ENCODE measurements at places on chromosomes 11 and 22.

DNA sequence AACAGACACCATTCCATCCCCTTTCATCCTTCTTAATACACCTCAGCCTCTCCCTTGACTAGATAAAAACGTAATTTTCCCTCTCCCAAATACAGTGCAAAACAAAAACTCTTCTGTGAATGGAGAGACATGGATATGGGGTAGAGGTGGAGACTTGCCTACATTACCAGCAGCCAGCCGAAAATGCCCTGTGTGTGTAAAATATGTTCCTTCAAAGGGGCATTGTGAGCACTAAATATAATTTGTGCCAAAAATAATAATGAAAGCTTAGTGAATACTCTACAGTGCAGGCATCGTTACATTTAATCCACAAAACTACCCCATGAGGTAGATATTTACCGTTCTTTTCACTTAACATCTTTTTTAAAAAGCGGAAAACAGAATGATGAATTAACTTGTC, 1.0 kb upstream of the TRIM44 start:
- no peak for DNase-seq

DNA sequence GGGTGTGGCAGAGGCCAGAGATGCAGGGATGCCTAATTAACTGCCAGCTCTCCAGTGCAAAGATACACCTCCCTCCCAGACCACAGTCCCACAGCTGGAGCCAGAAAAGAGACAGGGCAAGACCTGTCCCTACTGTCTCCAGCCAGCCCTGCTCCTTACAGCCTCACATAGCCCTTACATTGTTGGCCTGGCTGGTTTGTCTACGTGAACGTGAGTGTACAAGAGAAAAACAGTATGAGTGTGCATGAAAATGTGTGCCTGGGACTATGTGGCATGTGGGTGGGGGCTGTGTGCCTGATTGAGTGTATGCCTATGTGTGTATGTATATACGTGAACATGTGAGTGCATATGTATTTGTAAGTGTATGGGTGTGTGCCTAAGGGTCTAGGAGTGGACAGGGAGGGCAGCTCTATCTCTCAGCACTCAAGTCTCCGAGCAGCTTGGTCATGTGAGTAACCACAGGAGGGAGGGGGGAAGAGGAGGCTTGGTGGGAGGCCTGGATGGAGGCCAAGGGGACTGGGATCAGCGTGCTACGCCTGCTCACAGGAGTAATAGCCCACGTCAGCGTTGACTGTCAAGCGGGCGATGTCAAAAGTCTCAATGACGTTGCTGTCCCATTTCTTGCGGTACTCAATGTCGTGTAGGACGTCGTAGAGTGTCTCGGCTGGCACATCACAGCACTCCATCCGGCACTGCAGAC, 6.6 kb upstream of the ARAP1 start:
- DNase-seq = peak; percentile 17

- no peak for DNase-seq
Observed at GRCh38 chr11:81072273-81072672, 1631.4 kb upstream of the TENM4 start.

DNA sequence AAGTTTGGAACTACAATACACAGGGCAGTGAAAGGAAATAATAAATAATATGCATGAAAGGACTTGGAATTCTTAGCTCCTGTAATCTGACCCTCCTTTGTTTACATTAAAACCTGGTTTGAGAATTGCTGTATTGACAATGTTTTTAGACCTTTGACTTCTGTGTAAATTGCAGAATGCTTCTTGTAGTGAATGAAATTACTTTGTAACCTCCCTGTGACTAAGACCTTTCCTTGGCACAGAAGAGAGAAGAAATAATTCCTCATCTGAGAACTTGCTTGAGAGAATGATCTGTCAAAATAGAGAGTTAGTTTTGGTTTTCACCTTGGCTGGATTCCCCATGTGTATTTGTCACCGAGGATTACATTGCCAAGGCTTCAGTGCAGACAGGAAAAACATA, 640.0 kb upstream of the ANO5 start:
- DNase-seq = no peak

- DNase-seq = no peak
Observed at GRCh38 chr22:26245001-26245400, 75.7 kb downstream of the SEZ6L start.

- peak; percentile 82 for DNase-seq
Observed at GRCh38 chr22:21952586-21953571, at the start of gene PPM1F. PPM1F (minus strand) TSS chr22:21952848; CDS start chr22:21946048, 6,800 bp downstream.

GRCh38 chr11:124633355-124633754, 10.7 kb downstream of the TBRG1 start:
- DNase-seq = no peak

GRCh38 chr11:129209891-129210830, 18.0 kb upstream of the ARHGAP32 start:
- DNase-seq = no peak

- no peak for DNase-seq
Observed at GRCh38 chr22:31870890-31871289, 73.4 kb upstream of the YWHAH start.

GRCh38 chr11:132373405-132374143, 1003.2 kb downstream of the NTM start:
- DNase-seq = no peak

GRCh38 chr11:15101072-15101709, 13.5 kb upstream of the INSC start:
- peak; percentile 2 for DNase-seq

- no peak for DNase-seq
Observed at GRCh38 chr22:29434288-29434687, 4.1 kb upstream of the RFPL1 start.

DNA sequence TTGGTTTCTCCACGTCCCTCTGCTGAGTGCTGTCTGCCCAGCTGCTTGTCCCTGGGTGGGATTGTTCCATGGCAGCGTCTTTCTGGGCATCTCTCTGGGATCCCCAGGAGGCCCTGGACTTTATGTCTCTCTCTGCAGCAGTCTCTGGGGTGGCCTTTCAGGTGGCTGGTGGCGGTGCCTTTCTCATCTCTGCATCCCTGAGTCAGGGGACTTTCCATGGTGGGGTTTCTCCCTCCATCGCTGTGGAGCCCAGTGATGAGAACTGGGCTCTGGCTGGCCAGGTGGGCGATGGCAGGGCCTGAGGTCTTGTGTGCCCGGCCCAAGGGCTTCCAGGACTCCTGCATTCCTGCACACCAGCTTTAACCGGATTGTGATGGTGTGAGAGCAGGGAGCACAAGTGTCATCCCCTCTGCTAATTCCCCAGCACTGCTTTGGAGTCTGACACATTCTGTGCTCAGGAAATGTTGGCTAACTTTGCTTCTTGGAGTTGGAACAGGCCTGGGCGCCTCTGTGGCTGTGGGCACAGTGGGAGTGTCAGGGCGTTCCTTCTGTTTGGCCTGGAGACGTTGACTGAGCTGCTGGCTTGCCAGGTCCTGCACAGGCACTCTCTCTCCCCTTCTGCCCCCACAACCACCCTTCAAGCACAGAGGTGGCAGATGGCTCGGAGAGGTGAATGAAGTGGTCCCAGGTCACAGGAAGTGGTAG, 27.9 kb downstream of the FAM83F start:
- DNase-seq = no peak

DNA sequence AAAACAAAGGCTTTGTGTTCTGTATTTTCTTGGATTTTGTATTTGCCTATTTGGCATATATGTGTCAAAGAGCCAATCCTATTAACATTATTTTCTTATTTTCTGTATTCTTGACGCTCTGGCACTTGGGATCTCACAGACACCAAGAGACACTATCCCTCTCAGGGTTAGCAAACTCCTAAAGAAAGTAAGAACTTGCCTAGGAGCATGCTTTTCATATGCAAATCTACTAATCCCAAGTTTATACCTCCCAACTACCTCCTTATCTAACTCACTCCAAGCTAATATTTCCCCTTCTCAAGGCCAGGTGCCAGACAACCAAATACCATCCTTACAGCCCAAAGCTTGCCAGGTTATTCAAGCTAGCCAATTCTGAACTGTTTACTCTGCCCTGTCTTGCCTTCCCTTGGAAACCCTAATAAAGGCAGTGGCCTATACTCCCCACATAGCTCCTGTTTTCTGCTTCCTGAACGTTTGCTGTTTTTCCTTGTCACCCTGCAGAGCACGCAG, 455.4 kb upstream of the ANO3 start:
- no peak for DNase-seq

- DNase-seq = no peak
Observed at GRCh38 chr22:26914519-26915185, 257.3 kb downstream of the MIAT start.

- DNase-seq = no peak
Observed at GRCh38 chr11:123477205-123477907, 47.3 kb downstream of the GRAMD1B start.

GRCh38 chr11:94224078-94224477, 80.3 kb upstream of the IZUMO1R start:
- DNase-seq = peak; percentile 44

- DNase-seq = no peak
Observed at GRCh38 chr11:125343718-125344131, 152.3 kb downstream of the FEZ1 start.

GRCh38 chr22:49962012-49962750, 1.6 kb downstream of the PIM3 start:
- DNase-seq = peak; percentile 86

DNA sequence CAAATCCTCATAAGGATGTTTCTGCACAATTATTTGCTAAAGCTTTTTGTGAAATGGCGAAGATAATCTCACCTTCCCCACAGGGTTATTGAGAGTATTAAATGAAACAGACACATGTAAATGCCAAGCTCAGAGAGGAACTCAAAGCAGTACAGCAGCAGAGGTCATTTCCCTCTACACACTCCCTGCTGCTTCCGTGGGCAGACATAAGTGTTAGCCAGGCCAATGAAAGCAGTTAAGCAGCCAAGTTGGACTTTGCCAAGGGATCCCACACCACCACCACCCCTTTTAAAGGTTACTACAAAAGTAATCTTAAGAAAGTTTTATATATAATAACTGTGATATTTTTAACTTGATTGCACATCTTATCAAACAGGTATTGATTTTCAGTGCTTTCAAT, 4.0 kb upstream of the FAM111A start:
- DNase-seq = no peak

DNA sequence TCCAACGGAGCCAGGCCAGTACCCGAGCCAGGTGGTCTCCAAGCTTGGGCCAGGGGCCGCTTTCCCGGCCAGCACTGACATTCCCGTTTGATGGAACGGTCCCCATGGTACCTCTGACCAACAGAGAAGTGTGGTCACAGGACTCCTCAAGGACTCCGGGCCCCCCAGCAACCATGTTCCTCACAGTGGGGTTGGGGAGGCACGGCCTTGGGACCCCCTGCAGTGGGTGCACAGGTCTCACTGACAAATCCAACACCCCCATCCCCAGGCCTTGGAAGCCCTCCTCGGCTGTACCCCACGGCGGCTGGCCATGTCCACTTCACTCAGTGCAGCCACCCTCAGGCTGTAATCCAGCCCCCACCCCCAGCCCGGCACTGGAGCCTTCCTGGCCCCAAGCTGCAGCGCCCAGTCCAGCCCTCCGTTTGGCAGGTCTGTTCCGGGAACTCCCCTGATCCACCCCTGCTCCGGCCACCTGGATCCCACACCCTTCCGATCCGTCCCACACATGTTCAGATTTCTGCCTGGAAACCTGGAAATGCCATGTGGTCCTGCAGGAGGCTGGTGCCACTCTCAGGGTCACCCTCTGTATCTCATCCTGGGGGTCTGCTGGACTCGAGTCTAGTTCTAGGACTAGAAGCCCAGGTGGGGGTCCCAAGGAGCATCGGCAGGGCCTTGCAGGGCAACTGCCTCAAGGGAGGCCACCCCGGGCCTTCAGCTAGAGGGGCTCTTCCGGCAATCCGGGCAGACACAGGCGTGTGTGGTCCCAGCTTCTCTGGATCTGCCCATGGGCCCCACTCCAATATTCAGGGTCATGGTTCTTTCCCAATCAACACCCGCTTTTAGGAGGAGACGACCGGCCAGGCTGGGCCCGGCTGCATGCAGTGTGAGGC, 26.6 kb downstream of the TBX1 start:
- DNase-seq = no peak

- DNase-seq = no peak
Observed at GRCh38 chr11:43632181-43632580, 48.4 kb upstream of the HSD17B12 start.

DNA sequence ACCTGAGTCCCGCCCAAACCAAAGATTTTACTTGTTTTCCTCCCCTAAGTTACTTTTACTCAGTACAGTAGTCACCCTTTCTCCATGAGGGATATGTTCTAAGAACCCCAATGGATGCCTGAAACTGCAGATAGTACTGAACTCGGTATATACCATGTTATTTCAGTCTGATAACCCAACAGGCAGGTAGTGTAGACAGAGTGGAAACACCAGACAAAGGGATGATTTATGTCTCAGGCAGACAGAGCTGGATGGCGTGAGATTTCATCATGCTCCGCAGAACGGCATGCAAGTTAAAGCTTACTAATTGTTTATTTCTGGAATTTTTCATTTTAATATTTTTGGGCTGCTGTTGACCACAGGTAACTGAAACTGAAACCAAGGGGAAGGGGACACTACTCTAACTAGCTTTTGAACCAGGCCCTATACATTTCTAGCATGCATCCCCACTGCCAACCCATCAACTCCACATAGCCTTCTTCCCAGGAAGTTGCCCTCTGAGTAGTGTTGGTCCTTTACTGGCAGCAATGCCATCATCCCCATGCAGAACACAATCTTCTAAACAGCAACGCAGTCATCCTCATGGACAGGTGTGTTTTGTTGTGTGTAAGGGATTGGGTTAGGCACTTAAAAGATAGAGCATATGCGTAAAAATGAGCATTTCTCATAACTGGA, 27.7 kb downstream of the CSRP3 start:
- DNase-seq = no peak

GRCh38 chr11:112182867-112183266, 7.6 kb downstream of the BCO2 start:
- no peak for DNase-seq

GRCh38 chr11:57361926-57362325, 19.0 kb downstream of the PRG3 start:
- DNase-seq = no peak

DNA sequence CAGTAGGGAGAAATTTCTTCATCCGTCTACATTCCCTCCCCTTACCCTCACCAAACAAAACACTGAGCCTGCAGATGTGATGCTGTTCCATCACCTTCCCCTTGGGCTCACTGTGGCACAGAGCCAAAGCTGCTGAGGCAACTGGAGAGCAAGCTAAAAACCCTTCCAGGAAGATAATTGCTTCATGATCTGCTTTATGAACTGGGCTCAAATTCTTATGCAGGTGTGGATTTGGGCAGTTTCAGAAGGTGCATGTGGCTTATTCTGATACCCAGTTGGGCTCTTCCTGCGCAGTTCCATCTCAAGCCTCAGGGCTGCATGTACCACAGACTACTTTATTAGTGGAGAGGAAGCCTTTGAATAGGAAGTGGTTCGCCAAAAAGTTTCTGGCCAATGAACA, 58.3 kb downstream of the AAMDC start:
- peak; percentile 87 for DNase-seq

DNA sequence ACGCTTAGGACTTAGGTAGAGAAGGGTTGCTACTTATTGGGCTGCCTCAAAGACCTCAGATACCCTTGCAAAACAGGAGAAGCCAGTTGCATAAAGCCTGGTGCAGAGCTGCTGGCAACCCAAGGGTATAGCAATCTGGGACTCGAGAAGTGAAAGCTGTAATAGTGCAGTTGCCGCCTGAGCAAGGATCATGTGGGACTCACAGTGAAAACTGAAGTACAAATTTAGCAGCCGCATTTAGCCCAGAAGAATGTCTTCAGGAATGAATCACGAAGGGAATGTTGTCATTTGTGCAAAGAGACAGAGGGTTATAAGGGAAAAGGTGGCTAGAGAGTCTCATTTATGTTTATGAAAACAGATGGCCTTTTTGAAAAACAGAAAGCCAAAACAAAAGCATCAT, 267.2 kb downstream of the TENM4 start:
- no peak for DNase-seq
